Mammary epithelial cell (primary cell): ENCODE measurements at places on chromosomes 5 and 9. TPM values are rescaled to one million over a fixed set of nuclear protein-coding genes. Genes with fewer than 3 reads are reported as not detected.

FAM200C gene
- 1.3 TPM for polyA plus RNA-seq

FOXD4L4 gene
- 0.02 TPM for polyA plus RNA-seq

SLC4A9 gene
- 0.07 TPM for polyA plus RNA-seq

ACOT12 gene
- polyA plus RNA-seq, result not detected

GEMIN5 gene
- polyA plus RNA-seq, result 12.6 TPM

SV2C gene
- under 0.01 TPM for polyA plus RNA-seq

UGT3A1 gene
- not detected for polyA plus RNA-seq

NIPAL4 gene
- polyA plus RNA-seq, result 6.1 TPM

S1PR3 gene
- 7.6 TPM for polyA plus RNA-seq

SLC2A8 gene
- polyA plus RNA-seq, result 9.6 TPM

- no peak for DNase-seq
Measured at GRCh38 chr5:109643791-109644350, 45.9 kb upstream of the MAN2A1 start.

GRCh38 chr9:79924836-79925235 is 353.1 kb downstream of the TLE4 start:
- DNase-seq, result no peak

DNA sequence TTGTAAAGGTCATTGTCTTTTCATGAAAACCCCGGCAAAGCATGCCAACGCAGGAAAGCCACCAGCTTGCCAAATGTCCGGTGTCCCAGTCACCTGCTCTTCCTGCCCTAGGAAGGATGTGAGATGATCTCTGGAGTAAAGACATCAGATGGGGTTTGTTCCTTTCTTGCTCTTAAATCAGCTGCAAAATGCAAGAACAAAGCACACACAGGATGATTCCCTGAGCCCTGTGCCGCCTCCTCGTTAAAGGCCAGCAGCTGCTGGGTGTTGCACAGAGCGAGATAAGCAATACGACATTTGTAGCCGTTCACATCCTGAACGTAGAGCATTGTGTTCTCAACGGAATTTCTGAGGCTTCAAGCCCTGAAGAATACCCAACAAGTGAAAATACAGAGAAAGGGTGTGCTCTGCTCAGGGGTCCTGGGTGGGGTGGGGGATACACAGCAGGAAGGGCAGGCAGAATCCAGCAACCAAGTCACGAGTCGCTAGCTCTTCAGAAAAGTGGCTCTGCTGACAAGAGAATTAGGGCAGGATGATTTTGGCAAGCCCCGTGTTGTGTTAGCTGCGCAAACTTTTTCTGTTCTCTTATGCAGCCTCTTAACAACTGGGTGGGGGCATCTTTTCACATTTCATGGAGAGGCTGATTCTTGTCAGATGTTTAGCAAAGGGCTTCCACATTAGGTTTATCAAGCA is 229.2 kb upstream of the MAP3K1 start:
- no peak for DNase-seq

GRCh38 chr5:149810856-149811255 is 80.7 kb downstream of the PPARGC1B start:
- no peak for DNase-seq

GRCh38 chr5:179158556-179158955 is 98.4 kb downstream of the ZNF354C start:
- DNase-seq, result no peak

GRCh38 chr9:105295201-105295550 is 50.7 kb downstream of the SLC44A1 start:
- DNase-seq, result no peak

GRCh38 chr9:69499407-69499806 is 172.8 kb downstream of the APBA1 start:
- no peak for DNase-seq

DNA sequence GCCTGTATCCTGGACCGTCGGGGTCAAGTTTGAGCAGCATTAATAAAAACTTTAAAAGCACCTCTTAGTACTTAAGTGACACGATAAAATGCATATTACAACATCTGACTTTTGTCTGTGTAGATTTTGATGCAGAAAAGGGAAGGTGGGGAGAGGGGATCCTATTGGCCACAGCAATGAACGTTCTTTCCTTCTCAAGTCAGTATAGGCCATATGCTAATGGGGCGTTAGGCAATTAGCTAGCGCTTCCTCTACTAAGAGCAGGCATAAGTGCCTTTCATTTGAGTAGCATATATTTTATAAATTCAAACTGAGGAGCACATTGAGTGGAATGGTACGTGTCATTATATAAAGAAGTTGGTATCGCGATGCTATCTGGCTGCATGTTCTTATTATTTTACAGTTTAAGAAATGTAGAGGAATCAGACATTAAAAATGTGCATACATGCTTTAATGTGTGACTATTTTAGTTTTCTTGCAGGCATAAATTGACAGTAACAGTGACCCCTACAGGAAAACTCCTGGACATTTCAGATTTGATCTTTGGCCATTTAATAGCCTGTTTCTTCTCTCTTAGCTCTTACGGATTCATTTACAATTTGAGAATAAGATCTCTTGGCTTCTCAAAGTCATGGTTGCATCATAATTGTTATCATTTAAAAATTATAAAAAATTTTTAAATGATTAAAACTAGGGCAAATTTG is 1.1 kb upstream of the GNA14 start:
- DNase-seq, result no peak

DNA sequence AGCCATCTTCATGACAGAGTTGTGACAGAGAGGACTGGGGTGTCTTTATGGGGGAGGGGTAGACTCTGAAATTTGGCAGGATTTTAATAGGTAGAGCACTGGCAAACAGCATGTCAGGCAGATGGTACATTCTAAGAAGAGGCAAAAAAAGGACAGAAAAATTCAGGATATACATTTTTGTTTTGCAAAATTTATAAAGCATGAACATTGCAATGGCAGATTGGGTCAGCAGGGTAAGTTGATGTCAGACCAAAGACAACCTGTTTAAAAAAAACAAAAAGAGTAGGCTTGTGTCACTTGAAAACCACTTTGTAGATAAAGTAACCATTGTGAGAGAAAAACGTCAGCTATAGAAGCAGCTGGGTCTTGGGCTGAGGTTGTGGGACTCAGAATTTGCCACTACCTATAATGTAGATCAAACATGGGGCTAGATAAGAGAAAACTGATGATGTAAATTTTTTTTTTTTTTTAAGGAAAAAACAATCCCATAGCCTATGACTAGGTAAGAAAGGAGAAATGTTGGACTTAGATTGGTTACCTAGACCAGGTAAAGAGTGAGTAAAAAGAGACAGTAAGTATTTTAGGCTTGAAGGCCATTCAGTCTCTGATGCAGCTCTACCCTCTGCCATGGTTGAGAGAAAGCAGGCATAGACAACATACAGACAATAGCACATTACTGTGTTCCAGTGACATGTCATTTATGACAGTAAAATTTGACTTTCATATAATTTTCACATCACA is 8.3 kb downstream of the CAMK4 start:
- no peak for DNase-seq

- no peak for DNase-seq
Measured at GRCh38 chr9:96152550-96152949, 149.4 kb downstream of the HSD17B3 start.

GRCh38 chr5:149792540-149793255 is 62.6 kb downstream of the PPARGC1B start:
- DNase-seq, result no peak

GRCh38 chr9:8224381-8224801 is 424.8 kb upstream of the DMAC1 start:
- no peak for DNase-seq

DNA sequence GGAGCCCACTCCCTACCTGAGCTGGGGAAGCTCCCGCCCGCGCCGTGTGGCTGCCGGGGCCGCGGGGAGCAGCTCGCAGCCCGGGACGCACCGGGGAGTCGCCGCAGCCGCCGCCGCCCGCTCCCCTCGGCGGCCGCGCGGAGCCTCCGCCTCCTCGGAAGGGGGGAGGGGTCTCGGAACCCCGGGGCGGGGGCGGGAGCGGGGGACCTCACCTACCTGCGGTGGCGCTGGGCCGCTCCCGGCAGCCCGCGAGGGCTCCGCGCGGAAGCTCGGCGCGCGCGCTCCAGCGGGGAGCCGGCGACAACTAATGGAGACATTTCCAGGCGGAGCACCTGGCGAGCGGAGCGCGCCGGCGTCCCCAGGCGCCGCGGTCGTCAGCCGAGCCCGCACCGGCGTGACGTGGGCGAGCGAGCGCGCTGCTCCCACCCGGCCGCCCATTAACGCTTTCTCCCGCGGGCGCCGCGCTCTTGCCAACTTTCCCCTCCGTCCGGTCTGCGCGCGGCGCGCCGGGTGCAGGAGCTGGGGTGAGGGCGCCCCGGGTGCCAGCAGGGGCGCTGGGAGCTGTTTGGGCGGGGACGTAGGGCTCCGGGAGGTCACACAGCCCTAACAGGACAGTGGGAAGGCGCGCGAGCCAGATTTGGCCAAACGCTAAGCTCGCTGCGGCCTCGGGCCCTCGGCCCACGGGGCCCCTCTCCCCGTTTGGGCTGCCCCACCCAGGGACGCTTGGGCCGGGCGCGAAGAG is 4.3 kb upstream of the IRX4 start:
- DNase-seq, result peak; percentile 53

DNA sequence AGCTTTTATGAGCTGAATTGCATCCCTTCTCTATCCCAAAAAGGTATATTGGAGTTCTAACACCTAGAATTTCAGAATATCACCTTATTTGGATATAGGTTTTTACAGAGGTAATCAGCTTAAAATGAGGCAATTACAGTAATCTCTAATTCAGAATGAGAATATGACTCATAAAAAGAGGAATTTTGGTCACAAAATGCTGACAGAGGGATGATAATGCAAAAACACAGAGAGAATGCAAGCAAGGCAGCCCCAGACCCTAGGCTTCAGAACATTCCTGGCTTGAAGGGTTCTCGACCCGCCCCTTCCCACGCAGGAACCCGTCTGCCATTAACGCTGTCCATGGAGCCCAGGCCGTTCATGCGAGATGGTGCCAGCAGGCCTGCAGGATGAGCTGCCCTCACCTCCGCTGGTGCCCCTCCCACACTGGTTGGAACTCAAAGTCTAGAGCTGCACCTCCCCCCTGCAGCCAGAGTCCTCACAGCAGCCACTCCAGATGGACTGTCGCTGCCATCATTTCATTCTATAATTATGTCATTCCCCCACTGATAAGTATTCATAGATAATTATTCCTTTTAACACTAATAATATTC is 1173.4 kb upstream of the ACO1 start:
- DNase-seq, result no peak

DNA sequence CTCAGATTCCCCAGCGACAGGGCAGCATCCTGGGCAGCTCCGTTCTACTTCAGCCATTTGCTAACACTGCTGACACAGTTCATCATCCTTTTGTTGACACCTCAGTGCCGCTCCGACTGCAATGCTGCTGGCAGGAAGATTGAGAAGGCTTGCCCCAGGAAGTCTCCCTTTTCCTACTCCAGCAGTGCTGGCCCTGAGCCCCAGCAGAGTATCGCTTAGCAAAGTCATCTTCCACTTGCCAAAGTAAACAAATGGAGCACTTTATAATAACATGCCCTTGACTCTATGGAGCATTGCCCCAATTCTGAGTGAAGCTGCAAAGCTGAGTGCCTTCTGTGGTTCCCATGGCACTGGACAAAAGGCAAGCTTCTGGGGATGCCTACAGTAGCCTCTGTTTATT is 32.2 kb downstream of the PRLR start:
- DNase-seq, result no peak

DNA sequence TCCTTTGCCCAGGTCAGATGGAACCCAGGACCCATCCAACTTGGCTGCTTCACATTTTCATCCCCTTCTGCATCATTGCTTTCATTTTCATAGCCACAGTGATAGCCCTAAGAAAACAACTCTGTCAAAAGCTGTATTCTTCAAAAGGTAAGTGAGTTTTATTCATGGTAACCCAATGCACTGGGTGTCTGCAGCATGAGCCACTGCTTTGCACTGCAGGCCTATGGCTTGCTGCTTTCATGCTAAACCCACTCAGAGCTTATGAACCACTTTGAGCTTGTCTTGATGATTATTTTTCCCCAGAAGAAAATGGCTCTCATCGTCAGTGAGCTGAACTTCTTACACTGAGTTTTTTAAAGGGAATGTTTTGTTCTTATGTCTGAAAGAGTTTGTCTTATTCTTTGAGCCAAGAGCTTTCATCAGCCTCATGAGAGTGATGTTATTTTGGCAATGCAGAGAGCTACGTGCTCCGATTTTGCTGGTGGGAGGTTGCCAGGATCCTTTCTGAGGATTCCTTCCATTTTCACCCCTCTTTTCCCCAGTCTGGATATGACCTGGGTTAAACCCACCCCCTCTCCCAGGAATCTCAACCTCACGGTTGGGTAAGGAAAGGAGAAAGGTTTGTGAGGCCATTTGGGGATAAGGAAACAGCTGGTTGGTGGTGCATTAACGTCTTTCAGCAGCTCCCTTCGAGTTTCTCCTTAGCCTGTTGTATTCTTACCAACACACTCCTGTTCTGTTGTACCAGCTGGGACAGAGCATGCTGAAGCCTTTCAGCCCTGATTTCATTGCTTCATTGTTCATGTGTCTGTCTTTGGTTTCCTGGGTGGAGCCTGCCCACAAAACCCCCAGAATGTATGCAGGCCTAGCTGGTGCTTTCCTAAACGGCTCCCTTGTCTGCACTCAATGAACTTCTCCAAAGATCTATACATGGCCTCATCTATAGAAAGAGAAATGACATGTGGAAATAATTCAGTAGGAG is 47.6 kb downstream of the PDCD1LG2 start:
- peak; percentile 53 for DNase-seq

GRCh38 chr5:55758714-55759113 is 20.9 kb downstream of the DDX4 start:
- DNase-seq, result no peak

- peak; percentile 63 for DNase-seq
Measured at GRCh38 chr9:75892216-75892911, 1.9 kb downstream of the PCSK5 start.

DNA sequence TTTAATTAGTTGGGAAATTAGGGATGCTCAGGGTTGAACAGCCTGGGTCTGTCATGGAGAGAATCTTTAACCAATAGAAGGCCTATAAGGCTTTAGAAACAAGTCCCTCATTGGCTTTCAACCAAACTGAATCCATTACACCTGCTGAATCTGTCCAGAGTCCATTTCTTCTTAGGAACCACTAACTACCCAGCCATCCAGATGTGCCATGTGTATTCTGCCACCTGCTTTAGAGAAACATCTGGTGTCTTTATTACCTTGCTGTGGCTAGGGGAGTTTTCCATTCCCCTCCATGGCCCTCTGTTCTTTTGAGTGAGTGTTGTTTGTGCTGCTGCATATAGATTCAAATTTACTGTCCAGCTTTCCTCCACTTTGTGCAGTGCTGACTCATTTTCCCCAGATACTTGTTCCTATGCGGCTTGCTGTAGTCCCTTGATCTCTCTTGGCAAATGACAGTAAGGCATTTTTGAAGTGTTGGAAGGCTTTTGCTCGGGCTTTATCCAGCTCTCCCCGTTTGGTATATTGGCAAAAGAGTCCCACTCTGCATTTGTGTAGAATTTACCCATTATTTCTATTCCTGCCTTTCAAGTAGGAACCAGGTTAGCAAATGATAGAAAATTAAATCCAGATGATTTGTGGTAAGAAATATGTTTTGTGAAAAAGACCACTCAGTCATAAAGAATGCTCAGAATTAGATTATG is 54.6 kb downstream of the NLN start:
- DNase-seq, result no peak

GRCh38 chr5:177592905-177593304 is 902 bp downstream of the TMED9 start:
- DNase-seq, result no peak

DNA sequence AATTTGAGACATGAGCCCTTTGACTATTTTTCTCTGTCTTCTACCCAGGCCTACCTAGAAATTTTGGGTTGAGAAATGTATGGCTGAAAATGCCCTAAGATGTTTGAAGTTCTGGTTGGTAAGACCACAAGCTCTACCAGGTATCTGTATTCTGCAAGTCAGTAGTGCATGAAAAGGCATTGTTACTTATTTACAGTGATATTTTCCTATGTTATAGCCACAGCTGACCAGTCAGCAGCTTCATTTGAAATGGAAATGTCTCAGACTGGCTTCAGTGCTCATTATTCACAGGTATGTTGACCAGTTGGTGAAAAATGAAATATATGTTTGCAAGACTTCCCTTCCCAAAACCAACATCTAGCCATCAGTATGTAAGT is 91.9 kb upstream of the ITGA2 start:
- DNase-seq, result no peak
